ENCODE measurements at places on chromosomes 5 and 9.

DNA sequence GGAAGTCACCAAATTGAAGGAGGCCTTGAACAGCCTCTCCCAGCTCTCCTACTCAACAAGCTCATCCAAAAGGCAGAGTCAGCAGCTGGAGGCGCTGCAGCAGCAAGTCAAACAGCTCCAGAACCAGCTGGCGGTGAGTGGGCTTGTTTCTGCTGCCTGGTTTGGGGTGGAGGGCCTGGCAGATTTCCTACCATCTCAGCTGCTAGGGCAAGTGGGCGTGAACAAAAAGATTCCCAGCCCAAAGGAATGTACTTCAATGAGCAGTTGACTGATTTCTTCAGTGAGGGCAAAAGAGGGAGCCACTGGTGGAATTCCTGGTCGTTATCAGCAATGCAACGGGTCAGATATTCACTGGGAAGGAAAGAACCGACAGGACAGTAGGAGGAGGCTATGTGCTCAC lies 12.6 kb upstream of the TTC23L start:
- DNase-seq, result no peak

- no peak for DNase-seq
Observed at GRCh38 chr5:168693297-168693696, 114.1 kb upstream of the PANK3 start.

- no peak for DNase-seq
Observed at GRCh38 chr5:59328709-59329296, 564.7 kb downstream of the PDE4D start.

GRCh38 chr5:103360475-103360874 lies 101.9 kb downstream of the MACIR start:
- DNase-seq, result no peak

DNA sequence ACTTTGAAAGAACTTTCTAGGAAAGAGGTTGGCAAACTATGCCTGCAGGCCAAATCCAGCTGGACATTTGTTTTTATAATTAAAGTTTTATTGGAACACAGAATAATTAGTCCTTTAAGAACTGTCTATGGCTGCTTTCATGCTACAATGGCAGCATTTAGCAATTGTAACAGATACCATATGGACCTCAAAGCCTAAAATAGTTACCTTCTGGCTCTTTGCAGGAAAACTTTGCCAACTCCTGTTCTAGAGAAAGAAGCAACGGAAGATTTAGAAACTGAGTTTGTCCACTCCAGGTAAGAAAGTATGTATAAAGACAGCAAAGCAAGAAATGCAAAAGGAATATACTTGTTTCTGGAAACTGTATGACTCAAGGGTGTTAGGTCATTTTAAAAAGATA lies 281.7 kb upstream of the TRPM3 start:
- no peak for DNase-seq

GRCh38 chr9:124766815-124767554 lies 4.1 kb downstream of the NR6A1 start:
- DNase-seq, result no peak

GRCh38 chr9:129785866-129786265 lies 17.1 kb upstream of the TOR1B start:
- no peak for DNase-seq

DNA sequence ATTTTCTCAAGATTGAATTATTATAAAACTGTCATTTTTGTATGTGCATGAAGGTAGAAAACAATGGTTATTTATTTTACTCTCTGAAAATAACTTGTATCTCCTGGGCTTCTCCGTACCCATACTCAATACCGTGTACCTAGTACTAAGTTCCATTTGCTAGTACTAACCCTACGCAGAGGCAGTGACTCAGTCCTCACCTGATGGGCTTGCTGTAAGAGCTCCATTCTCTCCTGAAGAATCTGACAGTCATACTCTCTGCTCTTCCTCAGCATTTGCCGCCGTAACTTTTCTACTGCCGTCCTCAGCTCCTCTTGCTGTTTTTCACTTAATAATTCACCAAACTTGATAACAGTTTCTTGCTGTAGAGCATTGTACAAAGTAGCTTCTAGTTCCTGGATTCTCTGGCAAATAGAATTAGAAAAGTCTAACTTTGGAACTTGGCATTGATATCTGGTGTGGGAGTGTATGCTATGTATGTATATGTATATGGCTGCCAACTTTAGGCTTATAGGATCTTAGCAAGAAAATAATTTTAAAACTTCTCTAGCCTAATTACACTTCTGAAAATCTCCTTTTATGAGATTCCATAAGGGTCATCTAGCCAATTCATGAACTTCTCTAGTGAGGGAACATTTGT lies 108.0 kb upstream of the DPYSL3 start:
- DNase-seq, result no peak

GRCh38 chr5:78109891-78110324 lies 184.6 kb downstream of the AP3B1 start:
- DNase-seq, result no peak

GRCh38 chr9:113624721-113625120 lies 161.2 kb downstream of the RGS3 start:
- DNase-seq, result peak; percentile 61

GRCh38 chr9:95277509-95277908 lies 40.0 kb downstream of the FANCC start:
- DNase-seq, result no peak

GRCh38 chr5:141306630-141307029 lies 2.8 kb upstream of the SLC25A2 start:
- DNase-seq, result no peak

GRCh38 chr5:56684159-56684558 lies 131.2 kb upstream of the MAP3K1 start:
- DNase-seq, result no peak

GRCh38 chr5:32936329-32936728 lies 225.2 kb downstream of the NPR3 start:
- no peak for DNase-seq

DNA sequence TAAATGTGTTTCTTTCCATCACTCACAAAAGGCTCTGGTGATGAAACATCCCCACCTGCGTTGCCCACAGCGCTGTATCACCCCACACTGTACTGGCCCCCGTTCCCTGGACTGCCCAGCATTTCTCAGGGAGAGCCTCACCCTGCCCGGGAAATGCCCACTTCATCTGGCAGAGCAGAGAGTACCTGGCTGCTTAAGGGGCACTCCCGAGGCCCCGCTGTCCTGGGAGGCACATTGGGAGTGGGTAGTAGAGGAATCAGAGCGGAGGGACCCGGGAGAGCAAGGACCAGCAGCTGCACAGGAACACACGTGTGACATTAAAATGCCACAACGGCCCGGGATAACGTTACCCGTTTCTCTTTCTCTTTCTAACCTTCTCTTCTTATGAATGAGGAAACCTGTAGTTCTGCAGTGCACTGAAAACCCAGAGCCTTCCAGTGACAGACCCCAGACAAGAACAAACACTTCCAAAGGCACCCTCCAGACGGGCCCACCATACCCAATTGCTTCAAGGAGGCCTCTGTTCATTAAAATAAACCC lies 110.0 kb downstream of the ROR2 start:
- no peak for DNase-seq

DNA sequence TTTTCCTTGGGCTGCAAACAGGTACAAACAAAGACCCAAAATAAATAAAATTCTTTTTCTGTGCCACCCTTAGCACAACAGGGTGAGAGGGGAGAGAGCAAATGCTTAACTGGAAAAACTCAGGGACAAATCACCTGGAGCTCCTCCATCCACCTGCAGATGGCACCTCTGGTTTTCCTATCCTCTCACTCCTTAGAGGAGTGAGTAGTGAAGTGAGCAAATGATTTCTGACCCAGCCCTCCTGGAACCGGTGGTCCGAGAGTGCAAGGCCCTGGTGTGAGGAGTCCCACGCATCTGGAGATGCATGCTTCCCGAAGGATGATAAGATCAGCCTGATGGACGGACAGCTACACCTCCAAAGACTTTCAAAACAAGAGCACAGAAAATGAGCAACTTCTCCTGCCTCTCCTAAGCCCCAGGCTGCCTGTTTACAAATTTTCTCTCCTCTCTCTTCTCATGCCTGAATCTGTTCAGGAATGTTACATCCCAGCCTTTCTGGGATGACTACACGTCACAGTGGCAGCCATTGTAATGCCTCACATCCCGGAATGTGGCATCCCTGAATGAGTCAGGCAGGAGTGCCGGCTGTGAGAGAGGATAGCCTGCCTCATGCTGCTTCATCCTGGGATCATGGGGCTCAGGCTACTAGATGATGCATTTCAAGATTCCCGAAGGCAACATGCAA lies 86.4 kb downstream of the ADRB2 start:
- no peak for DNase-seq

DNA sequence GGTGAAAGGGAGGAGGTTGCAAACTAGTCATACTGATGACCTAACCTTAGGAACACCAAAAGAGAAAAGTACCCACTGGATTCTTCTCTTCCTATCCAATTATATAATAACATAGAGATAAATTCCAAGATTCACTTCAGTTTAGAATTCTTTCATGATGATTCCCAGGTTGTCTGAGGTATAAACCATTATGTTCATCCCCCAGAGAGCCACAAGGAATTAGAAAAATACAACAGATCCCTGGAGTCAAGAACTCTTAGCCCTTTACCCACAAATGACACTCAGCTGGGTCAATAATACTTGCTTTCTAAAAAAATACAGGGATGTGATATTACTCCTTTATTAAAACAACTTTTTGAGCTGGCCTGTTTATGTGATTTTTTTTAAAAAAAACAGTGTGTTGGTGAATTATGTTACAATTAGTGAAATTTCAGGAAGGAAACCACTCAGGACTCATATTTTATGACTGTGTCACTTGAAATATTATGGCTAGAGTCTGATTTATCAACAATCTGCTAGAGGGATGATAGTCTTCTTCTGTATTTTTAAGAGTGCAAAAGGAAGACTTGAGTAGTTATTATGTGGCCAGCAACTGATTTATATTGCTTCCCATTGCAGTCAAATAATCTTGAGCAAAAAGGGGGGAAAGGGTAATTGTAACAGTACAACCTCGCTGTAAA lies 338.2 kb downstream of the NFIB start:
- DNase-seq, result no peak

- DNase-seq, result no peak
Observed at GRCh38 chr5:98780390-98780789, 6.9 kb downstream of the RGMB start.

DNA sequence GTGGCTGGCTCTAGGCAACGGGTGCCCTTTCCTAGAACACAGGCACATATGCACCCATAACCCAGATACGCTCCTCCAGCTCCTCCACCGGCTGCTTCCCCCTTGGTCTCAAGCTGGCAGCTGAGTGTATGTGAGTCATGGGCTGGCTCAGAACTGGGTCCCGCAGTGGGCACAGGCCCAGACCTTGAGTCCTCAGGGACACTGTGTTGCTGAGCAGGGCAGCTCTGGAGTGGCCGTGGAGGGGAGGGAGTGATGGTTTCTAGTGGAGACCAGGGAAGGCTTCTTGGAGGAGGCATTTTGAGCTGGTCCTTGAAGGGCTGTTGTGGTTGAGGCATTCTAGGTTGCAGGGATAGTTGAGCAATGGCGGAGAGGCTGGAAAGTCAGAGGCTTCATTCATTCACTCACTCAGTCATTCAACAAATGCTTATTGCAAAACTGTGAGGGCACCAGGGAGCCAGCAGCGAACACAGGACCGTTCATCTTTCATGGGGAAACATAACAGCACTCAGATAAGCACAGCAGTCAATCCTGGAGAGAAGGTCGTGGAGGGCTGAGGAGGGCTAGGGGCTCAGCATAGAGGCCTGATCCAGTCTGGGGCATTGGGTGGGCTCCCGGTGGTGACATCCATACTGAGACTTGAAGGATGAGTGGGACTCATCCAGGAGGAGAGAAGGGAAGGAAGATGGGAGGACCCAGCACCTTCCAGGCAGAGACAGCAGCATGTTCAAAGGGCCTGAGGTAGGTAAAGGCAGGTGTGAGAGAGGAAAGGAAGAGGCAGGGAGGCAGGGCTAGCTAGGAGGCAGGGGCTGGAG lies 2.4 kb downstream of the BBLN start:
- DNase-seq, result no peak

DNA sequence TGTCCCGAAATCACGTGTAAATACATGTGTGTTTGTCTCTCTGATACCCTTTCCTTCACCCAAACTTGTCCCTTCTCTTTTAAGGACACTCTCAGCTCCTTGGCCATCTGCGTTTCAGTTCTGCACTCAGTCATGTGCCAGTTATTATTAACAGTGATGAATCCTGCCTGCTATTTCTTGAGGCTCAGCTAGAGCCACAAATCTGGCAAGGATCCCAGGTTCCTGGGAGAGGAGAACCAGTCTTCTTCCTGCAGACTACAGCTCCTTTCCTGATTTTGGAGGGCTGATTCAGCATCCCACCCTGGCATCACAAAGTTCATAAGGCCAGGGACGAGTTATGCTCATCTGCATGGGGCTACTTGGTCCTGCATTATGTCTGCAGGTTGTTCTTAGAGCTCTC lies 5.6 kb downstream of the MAMDC2 start:
- peak; percentile 88 for DNase-seq

GRCh38 chr9:115540091-115540490 lies 422.1 kb upstream of the TNC start:
- no peak for DNase-seq

DNA sequence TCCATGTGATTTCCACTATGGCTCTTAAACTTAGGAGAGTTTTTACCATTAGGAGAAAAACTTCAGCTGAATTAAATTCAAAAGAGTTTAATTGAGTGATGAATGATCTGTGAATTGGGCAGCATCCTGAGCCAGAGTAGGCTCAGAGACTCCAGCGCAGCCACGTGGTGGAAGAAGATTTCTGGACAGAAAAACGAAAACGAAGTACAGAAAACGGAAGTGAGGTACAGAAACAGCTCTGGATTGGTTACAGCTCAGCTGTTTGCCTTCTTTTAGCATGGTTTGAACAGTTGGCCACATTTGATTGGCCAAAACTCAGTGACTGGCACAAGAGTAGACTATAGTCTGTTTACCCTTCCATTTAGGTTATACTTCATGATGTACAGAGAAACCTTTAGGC lies 69.2 kb upstream of the PLPP1 start:
- DNase-seq, result no peak

DNA sequence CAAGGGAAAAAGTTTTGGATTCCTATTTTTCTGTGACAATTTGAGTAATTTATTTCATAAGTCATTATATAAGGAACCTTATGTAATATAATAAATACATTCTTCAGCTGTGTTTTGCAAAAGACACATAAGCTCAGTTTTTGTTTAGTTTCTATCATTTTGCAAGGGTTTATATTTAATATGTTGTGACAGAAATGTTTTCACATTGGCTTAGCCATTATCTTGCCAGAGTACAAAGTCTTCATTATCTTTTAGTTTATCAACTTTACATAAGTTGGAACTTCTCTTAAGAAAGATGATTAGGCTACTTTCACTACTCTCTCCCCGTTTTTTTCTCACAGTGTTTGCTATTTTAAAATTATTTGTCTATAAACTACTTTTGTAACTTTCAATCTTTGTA lies 54.8 kb downstream of the ERCC6L2 start:
- DNase-seq, result no peak

- no peak for DNase-seq
Observed at GRCh38 chr5:77620405-77620804, 18.1 kb downstream of the OTP start.

- DNase-seq, result no peak
Observed at GRCh38 chr9:94181408-94182181, 77.5 kb upstream of the ZNF169 start.

GRCh38 chr9:114184071-114184470 lies 28.7 kb downstream of the COL27A1 start:
- DNase-seq, result no peak

- DNase-seq, result no peak
Observed at GRCh38 chr5:72281430-72281763, 38.6 kb downstream of the MRPS27 start.

GRCh38 chr5:92979716-92980115 lies 601.3 kb downstream of the NR2F1-AS1 start:
- DNase-seq, result no peak

GRCh38 chr5:57338068-57338867 lies 144.3 kb downstream of the ACTBL2 start:
- no peak for DNase-seq

GRCh38 chr5:12343558-12343957 lies 439.3 kb upstream of the CTNND2 start:
- DNase-seq, result no peak

Data from suprapubic skin (tissue), 4 donors.